ENCODE measurements at places on chromosomes 5 and 9. TPM values are rescaled to one million over a fixed set of nuclear protein-coding genes. Genes with fewer than 3 reads are reported as not detected.

Gene DMRT2
- total RNA-seq: 7.6 TPM

Gene ANKRD34B
- not detected for total RNA-seq

Gene KIF24
- 1.9 TPM for total RNA-seq

Gene ZBED3
- 5.7 TPM for total RNA-seq

Gene CER1
- not detected for total RNA-seq

Gene HAVCR1
- 0.42 TPM for total RNA-seq

GRCh38 chr5:118616281-118616680 lies 372.1 kb downstream of the DTWD2 start:
- no peak overlapping the region for H3K27ac ChIP-seq
- H3K36me3 ChIP-seq: no peaks in the 10 kb centered on the region
- H3K27me3 ChIP-seq: no peaks in the 10 kb centered on the region

DNA sequence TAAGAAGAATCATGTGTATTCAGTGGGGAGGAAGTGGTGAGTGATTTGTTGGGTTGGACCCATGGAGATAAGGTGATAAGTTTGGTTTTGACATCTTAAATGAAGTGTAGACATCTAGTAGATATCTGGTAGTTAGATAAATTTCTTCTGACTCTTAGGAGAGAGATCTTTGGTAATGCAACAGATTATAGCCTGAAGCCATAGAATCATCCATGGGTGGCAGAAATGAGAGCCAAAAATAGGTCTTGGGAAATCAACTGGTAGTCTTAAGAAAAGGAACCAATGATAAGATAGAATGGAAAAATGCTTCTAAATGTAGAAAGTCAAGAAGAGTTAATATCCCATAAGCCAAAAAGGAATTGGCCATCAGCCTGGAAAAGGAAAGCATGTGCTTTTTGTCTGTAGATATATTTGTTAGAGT lies 532.7 kb upstream of the GRAMD2B start:
- no peaks in the 10 kb centered on the region for H3K4me1 ChIP-seq
- no peak overlapping the region for H3K4me3 ChIP-seq
- no peaks in the 10 kb centered on the region for H3K27me3 ChIP-seq
- H3K27ac ChIP-seq: no peak overlapping the region
- DNase-seq: no peak

DNA sequence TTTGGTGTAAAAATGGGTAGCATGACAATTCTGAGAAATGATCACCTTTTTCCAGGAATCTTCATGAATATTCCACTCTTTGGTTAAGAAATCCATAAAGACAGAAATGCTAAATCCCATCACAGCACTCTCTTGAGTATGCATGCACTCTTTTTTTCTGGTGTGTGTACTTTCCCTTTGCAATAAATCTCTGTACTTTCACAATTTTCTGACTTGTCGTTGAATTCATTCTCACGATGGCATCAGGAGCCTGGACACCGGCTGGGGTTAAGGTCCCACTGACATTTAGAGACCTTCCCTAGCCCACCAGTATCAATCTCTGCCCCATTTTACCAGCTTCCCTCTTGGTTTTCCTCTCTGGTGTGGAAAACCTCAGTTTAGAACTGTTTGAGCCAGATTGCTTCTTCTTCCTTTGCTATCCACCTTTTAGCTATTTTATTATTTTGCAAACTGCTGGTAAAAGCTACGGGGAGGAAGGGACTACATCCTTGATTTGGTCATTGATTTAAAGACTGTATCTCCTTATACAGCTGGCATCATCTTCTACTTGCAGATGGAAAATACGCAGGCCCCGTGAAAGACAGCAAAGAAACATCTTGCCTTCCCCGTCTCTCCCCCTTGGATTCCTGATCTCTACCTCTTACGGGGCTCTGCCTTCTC lies 59.9 kb upstream of the ZFR start:
- no peak overlapping the region for H3K27ac ChIP-seq
- peaks cover 33% of the 10 kb centered on the region for H3K4me1 ChIP-seq
- H3K36me3 ChIP-seq: no peaks in the 10 kb centered on the region

GRCh38 chr5:150434464-150434863 lies 15.1 kb downstream of the RPS14 start:
- H3K36me3 ChIP-seq: no peaks in the 10 kb centered on the region
- no peak overlapping the region for H3K27ac ChIP-seq
- no peak overlapping the region for H3K4me3 ChIP-seq
- H3K4me1 ChIP-seq: no peaks in the 10 kb centered on the region
- DNase-seq: no peak

GRCh38 chr9:37947977-37948376 lies 44.0 kb upstream of the SLC25A51 start:
- no peak overlapping the region for H3K4me3 ChIP-seq
- DNase-seq: no peak
- H3K36me3 ChIP-seq: no peaks in the 10 kb centered on the region
- peaks cover 14% of the 10 kb centered on the region for H3K4me1 ChIP-seq
- H3K27ac ChIP-seq: no peak overlapping the region
- no peaks in the 10 kb centered on the region for H3K27me3 ChIP-seq

DNA sequence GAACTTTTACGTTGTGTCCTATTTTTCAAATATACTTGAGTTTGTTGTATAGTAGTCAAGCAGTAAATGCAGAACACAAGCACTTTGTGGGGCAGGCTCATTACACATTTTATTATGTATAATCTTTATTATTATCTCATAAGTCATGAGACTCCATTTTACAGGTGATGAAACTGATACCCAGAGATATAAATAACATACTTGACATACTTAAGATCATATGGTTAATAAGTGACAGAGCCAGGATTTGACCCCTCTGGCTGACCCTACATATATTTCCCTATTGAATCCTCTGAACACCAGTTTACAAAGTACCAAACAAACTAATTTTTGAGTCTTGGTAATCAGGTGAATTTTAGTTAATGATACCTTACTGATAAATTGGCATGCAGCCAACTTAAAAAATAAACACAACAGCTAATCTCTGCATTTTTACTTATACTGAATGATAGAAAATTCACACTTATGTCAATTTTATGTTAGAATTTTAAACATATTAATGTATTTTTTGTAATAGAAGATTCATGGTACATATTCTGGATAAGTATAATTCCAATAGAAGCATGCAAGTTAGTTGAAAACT lies 305.0 kb upstream of the MEF2C start:
- no peak for DNase-seq
- H3K4me1 ChIP-seq: no peaks in the 10 kb centered on the region
- no peak overlapping the region for H3K4me3 ChIP-seq
- H3K27me3 ChIP-seq: no peaks in the 10 kb centered on the region

DNA sequence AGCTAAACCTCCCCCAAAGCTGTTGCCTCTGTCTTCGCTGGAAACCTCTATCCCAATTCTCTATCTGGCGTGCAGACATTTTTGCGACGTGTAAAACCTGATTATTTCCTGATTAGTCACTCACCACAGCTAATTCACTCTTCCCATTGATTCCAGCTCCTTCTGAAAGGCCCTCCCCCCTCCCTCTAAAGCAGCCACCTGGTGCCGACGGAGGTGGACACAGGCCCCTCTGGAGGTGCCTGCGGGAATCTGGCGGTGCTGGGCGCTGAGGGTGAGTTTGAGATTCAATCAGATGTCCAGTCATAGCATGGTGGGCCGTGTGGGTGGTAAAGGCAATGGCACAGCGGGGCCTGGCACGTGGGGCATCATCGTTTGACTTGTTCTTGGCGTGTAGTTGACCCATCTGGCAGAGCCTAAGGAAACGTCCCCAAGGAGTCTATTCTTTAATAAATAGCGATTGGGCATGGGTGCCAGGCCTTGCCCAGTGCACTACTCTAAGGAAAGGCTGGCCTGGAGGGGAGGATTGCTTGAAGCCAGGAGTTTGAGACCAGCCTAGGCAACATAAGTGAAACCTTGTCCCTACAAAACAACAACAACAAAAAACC lies 271.1 kb upstream of the MVB12B start:
- H3K36me3 ChIP-seq: no peaks in the 10 kb centered on the region
- H3K4me1 ChIP-seq: peaks cover 8% of the 10 kb centered on the region
- peaks cover 75% of the 10 kb centered on the region for H3K27me3 ChIP-seq
- no peak for DNase-seq
- no peak overlapping the region for H3K27ac ChIP-seq

DNA sequence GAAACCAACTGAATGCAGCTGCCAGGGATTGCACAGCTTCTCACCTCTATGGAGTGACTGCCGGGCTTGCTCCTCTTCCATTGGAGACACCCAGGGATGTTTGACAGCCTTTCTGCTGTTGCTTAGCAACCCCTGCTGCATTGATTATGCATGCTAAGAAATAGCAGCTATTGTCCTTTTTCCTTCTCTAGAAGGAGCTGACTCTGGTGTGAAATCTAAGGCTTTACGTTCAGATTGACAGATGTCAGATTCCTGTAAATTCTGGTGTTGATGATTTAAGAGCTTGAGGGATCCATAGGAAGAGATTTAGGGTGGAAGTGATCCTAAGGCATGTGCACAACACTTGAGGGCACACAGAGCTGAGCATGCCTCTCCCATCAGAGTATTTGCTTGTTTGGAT lies 267.7 kb downstream of the NTRK2 start:
- no peaks in the 10 kb centered on the region for H3K36me3 ChIP-seq
- H3K27ac ChIP-seq: no peak overlapping the region
- H3K4me3 ChIP-seq: no peak overlapping the region

- H3K27ac ChIP-seq: no peak overlapping the region
- no peak for DNase-seq
- no peaks in the 10 kb centered on the region for H3K36me3 ChIP-seq
- H3K4me3 ChIP-seq: no peak overlapping the region
- no peaks in the 10 kb centered on the region for H3K27me3 ChIP-seq
Observed at GRCh38 chr5:143828710-143829109, 16.7 kb downstream of the HMHB1 start.

DNA sequence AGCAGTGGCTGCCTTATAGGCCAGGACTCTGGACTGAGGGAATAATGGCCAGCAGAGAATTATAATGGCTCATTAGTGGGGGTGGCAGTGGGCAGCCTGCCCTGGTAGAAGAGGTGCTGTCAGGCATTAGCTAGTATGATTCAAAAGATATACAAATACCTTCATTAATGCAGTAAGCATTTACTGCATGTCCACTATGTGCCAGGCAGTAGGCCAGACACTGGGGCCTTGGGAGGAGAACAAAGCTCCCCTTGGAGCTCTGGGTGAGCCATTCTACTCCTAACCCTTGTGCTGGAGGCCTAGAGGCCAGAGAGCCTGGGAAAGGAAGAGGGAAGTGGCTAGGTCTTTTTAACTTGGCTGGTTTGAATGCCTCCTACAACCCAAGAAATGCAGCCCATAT lies 2.0 kb upstream of the GARNL3 start:
- DNase-seq: no peak
- no peak overlapping the region for H3K27ac ChIP-seq
- H3K4me1 ChIP-seq: no peaks in the 10 kb centered on the region
- no peak overlapping the region for H3K4me3 ChIP-seq

GRCh38 chr5:132455614-132456115 lies 34.9 kb downstream of the IRF1 start:
- no peaks in the 10 kb centered on the region for H3K27me3 ChIP-seq
- no peaks in the 10 kb centered on the region for H3K36me3 ChIP-seq
- no peak overlapping the region for H3K4me3 ChIP-seq
- no peak for DNase-seq
- peak overlapping the region; percentile 80 for H3K27ac ChIP-seq

- H3K27ac ChIP-seq: peak overlapping the region; percentile 15
- peaks cover 15% of the 10 kb centered on the region for H3K4me1 ChIP-seq
- no peaks in the 10 kb centered on the region for H3K36me3 ChIP-seq
- no peak for DNase-seq
Observed at GRCh38 chr9:127796852-127797370, 5.8 kb upstream of the FPGS start.

DNA sequence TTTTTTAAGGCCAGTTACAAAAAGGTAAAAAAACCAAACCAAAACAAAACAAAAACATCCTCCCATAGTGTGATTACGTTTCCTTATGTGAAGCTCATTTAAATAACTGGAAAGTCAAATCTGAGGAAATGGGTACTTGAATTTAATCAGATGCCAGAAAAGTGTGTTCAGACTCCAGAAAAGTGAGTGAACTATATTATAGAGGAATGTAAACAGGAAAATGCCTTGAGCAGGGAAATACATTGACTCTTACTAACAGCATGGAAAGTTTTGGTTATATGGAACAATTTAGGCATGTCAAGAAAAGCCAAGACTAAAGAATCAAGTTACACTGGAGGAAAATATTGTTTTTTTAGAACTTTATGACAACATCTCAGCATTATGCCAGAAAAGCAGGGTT lies 37.8 kb upstream of the RNF20 start:
- H3K27ac ChIP-seq: no peak overlapping the region
- no peaks in the 10 kb centered on the region for H3K4me1 ChIP-seq
- no peaks in the 10 kb centered on the region for H3K27me3 ChIP-seq
- H3K4me3 ChIP-seq: no peak overlapping the region

GRCh38 chr5:16617274-16617968 lies 624 bp upstream of the RETREG1 start:
- peaks cover 9% of the 10 kb centered on the region for H3K4me1 ChIP-seq
- DNase-seq: no peak
- H3K27me3 ChIP-seq: no peaks in the 10 kb centered on the region
- peak overlapping the region; percentile 91 for H3K27ac ChIP-seq
- H3K36me3 ChIP-seq: no peaks in the 10 kb centered on the region
- H3K4me3 ChIP-seq: peak overlapping the region; percentile 70

DNA sequence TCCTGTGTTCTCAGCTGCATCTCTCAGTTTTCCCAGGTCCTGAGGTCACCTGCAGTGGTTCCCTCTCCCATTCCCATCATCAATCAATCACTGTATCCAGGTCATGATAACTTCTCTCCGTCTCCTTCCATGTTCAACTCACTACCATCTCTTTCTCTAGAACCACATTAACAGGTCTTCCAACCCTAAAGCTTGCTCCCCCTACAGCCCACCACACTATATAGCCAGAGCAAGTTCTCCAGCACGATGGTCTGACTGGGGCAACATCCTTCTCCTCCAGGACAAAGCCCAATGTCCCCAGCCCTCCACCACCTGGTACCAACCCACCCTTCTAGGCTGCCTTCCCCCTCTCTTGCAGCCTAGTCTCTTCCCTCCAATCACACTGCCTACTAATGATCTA lies 241.6 kb downstream of the CDK5RAP2 start:
- no peaks in the 10 kb centered on the region for H3K27me3 ChIP-seq
- DNase-seq: no peak
- H3K4me3 ChIP-seq: no peak overlapping the region

GRCh38 chr9:137052998-137053943 lies 590 bp downstream of the ENTPD2 start:
- peaks cover 38% of the 10 kb centered on the region for H3K4me1 ChIP-seq
- H3K27ac ChIP-seq: peak overlapping the region; percentile 76
- no peaks in the 10 kb centered on the region for H3K36me3 ChIP-seq
- DNase-seq: no peak
- H3K27me3 ChIP-seq: peaks cover 35% of the 10 kb centered on the region
- peak overlapping the region; percentile 32 for H3K4me3 ChIP-seq

GRCh38 chr5:60843386-60843935 lies 608 bp downstream of the ELOVL7 start:
- no peaks in the 10 kb centered on the region for H3K36me3 ChIP-seq
- peak overlapping the region; percentile 56 for H3K4me3 ChIP-seq
- DNase-seq: no peak
- H3K27me3 ChIP-seq: peaks cover 39% of the 10 kb centered on the region

GRCh38 chr9:6897898-6898302 lies 140.1 kb downstream of the KDM4C start:
- peak overlapping the region; percentile 7 for H3K27ac ChIP-seq
- peaks cover 24% of the 10 kb centered on the region for H3K36me3 ChIP-seq
- no peak for DNase-seq
- no peaks in the 10 kb centered on the region for H3K27me3 ChIP-seq
- H3K4me3 ChIP-seq: no peak overlapping the region

- no peaks in the 10 kb centered on the region for H3K4me1 ChIP-seq
- H3K27ac ChIP-seq: no peak overlapping the region
- H3K4me3 ChIP-seq: no peak overlapping the region
Observed at GRCh38 chr5:170571875-170572852, 68.3 kb downstream of the KCNIP1 start.

Measured in tibial nerve (tissue), 4 donors.